ENCODE measurements at places on chromosomes 7 and 10.

- DNase-seq: no peak
Measured at GRCh38 chr7:82443547-82444219, at the start of gene CACNA2D1. Gene CACNA2D1, minus strand, starts transcription at chr7:82443777.

GRCh38 chr10:96416643-96417042 is 57.8 kb upstream of the OPALIN start:
- DNase-seq: no peak

- DNase-seq: no peak
Measured at GRCh38 chr10:34190580-34190979, 624.5 kb downstream of the PARD3 start.

DNA sequence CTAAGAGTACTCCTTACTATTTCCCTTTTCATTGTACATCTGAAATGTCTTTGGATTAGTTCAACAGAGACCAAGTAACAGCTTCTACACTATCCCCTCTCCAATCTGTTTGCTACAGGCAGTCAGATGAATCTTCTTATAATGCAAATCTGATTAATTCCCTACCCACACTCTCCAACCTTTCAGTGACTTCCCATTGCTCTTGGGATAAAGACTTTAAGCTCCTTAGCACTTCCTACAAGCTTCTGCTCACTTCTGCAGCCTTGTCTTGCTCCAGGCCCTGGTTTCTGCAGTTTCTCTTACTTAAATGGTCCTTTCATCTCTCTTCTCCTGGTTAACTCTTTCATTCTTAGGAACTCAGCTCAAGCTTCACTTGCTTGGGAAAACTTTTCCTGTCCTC is 65.2 kb upstream of the FEZF1 start:
- DNase-seq: no peak

GRCh38 chr7:99254390-99254789 is 18.2 kb upstream of the MYH16 start:
- DNase-seq: no peak

DNA sequence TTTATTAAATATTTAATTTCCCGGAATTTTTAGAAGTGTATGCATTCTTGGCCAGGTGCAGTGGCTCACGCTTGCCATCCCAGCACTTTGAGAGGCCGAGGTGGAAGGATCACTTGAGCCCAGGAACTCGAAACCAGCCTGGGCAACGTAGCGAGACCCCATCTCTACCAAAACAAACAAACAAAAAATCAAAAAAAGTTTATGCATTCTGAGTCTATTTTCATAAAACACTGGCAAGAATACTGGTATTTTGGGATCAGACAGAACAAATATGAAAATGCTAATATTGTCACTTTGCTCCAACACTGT is 440.8 kb upstream of the FOXK1 start:
- no peak for DNase-seq

DNA sequence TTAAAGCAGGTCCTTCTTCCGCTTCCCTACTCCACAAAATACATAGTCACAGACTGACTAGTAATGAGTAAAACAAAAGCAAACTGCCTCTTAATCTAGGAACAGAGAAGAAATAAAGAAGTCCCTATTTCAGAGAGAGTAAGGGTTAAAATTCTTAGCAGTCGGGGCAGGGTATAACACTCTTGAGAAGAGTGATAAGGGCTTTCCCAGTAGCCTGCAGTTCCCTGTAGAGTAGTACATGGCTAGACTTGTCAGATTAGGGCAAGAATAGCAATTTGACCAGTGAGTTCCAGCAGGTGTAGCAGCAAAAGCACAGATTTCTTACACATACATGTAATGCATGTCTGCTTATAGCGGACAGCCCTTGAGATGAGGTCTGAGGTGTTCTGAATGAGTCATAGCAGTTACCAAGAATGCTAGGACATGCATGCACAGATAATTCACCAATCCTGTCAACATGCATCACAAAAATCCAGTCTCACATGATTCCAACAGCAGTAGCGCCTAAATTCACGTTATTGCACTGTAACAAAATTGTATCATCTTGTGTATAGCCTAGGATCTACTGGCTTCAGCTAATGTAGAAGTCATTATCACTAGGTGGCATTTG is 40.7 kb downstream of the BTRC start:
- no peak for DNase-seq

- DNase-seq: no peak
Measured at GRCh38 chr10:124296121-124296812, 122.5 kb downstream of the OAT start.

GRCh38 chr10:72274730-72275350 is 1.1 kb downstream of the DDIT4 start:
- DNase-seq: peak; percentile 55

- DNase-seq: peak; percentile 17
Measured at GRCh38 chr7:42100156-42100508, 136.9 kb downstream of the GLI3 start.

DNA sequence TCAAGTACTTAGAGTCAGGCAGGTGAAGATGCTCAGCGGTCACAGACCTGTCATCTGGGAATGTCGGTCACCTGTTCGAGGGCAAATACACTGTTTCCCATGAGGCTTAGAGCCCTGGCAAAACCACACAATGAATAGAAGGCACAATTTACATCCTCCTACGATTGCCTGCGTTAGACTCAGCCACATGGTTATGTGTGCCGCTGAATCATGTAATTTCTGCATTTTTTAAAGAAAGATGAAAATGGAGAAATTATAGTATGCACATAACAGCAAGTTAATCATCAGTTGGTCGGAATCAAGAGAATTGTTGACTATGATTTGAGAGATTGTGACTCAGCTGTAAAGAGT is 158.2 kb downstream of the ADARB2 start:
- no peak for DNase-seq

DNA sequence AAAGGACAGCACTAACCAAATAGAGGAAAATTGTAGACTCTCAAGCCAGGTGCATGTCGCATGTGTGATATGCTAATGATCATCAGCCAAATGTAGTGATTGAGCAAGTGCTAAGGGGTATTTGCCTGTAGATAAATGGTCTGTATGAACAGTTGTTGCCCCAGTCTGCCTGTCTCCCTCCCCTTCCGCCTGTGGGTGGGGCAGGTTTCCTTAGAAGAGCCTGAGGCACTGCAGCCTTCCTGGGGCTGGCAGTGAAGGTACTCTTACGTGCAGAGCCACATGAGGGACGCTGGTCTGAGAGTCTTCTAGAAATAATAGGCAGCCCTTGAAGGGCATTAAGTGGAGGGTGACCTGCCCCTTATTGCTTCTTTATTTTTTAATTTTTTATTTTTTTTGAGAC is 152.1 kb downstream of the SNX10 start:
- DNase-seq: no peak

GRCh38 chr7:34982371-34983019 is 54.8 kb downstream of the DPY19L1 start:
- DNase-seq: no peak

GRCh38 chr7:44415047-44415446 is 75.4 kb downstream of the NUDCD3 start:
- DNase-seq: no peak

DNA sequence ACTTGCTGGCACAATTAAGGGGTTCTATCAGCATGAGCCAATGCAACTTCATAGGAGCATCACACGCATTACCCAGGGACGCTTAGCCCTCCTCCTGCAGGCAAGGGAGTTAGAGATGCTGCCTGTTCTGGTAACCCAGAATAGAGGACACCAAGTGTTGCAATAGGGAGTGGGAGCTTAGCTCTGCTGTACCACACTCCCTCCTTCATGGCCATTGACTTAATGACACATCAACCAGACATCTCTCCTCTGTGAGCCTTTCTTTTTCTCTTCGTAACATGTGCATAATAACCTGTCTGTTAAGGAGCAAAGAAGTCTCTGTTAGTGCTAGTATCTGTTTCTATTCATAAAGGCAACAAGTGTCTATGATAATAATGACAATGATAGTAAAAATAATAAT is 282.4 kb downstream of the SORCS3 start:
- DNase-seq: no peak

- no peak for DNase-seq
Measured at GRCh38 chr10:47451998-47452494, 31.9 kb downstream of the ANXA8 start.

DNA sequence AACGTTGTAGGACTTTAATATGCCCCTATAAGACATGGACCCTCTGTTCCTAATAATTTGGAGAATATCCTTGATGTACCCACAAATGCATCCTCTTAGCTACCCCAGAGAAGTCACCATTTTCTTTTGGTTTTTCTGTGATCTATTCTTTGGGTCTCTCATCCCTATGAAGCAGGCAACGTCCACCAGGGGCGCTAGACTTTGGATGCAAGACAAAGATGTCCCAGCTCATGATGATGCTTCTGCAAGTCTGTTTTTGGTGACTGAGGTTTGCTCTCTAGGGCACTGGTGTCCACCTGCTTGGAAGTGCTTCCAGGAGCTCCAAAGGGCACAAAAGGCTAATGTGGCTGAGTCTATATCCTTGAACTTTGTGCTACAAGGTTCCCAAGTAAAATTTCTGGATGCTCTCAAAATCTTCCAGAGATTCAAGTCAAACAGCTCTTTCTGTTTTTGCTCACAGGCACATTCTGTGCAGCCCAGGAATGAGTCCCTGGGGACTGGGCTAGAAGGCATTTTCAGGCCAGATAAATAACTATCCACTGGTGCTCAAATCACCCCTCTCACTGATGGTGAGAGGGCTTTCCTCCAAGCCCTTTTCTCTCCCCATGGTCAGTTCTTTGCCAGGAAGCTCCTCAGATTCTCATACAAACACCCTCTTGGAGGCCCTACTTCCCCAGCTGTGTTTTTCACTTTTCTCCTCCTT is 166.4 kb downstream of the C7orf25 start:
- no peak for DNase-seq

DNA sequence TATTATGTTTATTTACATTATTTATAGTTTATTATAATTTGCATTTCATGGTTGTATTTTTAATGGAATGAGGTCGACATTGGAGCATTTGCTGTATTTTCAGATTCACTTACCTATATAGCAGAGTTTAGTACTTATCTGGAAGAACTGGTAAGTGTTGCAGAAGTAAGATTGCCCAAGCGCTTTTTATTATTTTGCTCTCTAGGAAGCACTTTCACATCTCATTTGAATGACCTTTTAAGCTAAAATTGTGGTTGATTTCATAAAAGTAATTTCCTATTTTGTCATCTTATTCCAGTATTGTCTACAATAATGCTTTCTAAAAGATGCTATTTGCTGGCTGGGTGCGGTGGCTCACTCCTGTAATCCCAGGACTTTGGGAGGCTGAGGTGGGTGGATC is 28.6 kb downstream of the SEC61A2 start:
- DNase-seq: peak; percentile 79

DNA sequence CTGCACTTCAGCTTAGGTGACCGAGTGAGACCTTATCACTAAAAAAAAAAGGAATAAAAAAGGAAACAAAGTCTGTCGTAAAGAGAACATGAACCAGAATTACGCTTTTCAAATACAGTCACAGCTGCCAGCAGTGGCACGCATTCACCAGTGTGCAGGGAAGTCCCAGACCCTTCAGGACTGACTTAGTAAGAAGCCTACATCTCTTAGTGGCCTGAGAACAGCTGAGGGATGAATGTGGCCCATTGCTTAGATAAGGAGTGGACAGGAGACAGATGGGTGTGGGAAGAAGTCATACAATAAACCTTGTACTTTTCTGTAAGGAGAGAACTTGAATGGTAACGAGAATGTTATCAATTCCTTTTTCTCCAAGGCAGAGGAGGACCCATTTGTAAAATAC is 178.5 kb downstream of the JCAD start:
- no peak for DNase-seq

DNA sequence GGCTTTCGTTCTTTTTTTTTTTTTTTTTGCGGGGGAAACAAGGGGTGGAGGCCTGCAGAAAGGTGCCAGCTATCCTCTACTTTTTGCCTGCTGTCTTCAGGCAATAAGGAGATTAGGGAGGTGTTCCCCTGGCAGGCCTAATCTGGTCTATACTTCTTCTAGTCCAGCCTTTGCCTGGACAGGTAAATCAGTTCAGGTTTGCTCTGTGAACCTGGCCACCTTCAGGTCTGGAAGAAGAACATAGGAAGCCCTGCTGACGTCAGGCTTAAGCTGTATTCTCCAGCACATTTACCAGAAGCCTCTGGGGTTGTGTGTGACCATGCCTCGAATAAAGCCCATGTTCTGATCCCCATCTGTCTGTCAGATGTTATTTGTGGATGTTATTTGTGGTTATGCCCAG is 115.4 kb downstream of the SDK1 start:
- DNase-seq: no peak

DNA sequence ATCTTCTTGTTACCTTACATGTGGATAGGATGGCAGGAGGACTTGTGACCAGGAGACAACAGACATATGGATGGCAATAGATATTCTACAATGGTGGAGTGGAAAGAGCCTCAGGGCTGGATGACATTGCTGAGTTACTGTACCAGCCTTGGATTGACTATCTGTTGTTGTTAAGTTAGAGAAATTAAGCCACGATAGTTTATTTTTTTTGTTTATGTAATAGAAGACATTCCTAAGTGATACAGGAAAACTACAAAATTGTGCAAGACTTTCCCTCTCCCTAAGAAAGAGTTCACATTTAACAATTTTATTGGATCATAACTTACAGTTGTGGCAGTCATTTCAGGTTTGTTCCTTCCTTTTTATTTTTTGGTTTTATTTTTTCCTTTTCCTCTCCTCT is 230.7 kb upstream of the CACNA2D1 start:
- no peak for DNase-seq

GRCh38 chr7:142177869-142178268 is 66.4 kb downstream of the MGAM2 start:
- DNase-seq: peak; percentile 22

DNA sequence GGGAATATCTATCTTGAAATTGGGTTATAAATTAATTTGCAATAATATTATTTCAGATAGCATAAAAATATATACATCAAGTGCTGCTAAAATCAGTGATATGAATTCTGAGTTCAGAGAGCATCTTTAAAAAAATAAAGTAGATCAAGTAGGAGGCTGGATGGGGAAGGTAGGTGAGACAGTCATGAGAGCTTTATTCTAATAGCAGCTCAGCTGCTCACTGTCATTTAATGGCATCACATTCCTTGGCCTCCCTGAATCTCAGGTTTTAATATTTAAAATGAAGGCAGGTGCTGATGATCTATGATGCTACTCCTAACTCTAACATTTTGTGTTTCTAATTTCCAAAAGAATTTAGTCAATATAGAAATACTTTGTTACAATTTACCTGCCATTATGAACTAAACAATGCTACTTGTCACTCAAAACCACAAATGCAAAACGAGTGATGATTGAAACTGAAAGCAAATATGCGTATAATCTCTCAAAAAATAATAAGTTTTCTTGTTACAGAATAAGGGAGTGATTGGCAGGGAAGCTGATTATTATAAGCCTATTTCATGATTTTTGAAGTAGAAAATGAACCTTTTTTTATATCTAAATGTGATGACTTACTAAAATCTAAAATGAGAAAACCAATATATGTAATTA is 147.6 kb upstream of the CSTF2T start:
- DNase-seq: no peak

GRCh38 chr7:88664630-88665233 is 94.8 kb upstream of the ZNF804B start:
- no peak for DNase-seq
